ENCODE measurements at places on chromosomes 7 and 10. TPM values are rescaled to one million over a fixed set of nuclear protein-coding genes. Genes with fewer than 3 reads are reported as not detected.

Gene ZWINT
- total RNA-seq: 59.4 TPM

Gene PKD1L1
- total RNA-seq: 0.10 TPM

Gene ADRB1
- not detected for total RNA-seq

Gene RBM17
- 154 TPM for total RNA-seq

Gene BICC1
- total RNA-seq: not detected

Gene SAP25
- total RNA-seq: 41.5 TPM

Gene FOXI2
- not detected for total RNA-seq

Gene CCAR1
- total RNA-seq: 82.5 TPM

Gene GCK
- 0.14 TPM for total RNA-seq

Gene RHOBTB1
- total RNA-seq: not detected

Gene ANKRD61
- not detected for total RNA-seq

Gene ZFAND4
- 19.6 TPM for total RNA-seq

Gene SORBS1
- 0.35 TPM for total RNA-seq

Gene ZFAND2A
- 26.7 TPM for total RNA-seq

Gene FHIP2A
- 24.0 TPM for total RNA-seq

Gene TRIM50
- not detected for total RNA-seq

Gene PAX4
- total RNA-seq: not detected

Gene CUBN
- 2.7 TPM for total RNA-seq

Gene PMPCB
- total RNA-seq: 64.6 TPM

Gene GDF10
- not detected for total RNA-seq

Gene GIGYF1
- 57.3 TPM for total RNA-seq

Gene PLPP4
- total RNA-seq: not detected

Gene SPDYE6
- total RNA-seq: not detected

Gene COL1A2
- 0.67 TPM for total RNA-seq

All from activated naive CD4-positive, alpha-beta T cell treated with anti-CD3 and anti-CD28 coated beads, Interleukin-2, amount 10 ng/mL, durations not matched to agents 5 hours and 36 hours (primary cell).